ENCODE measurements at places on chromosomes 12 and 14.

GRCh38 chr12:104457746-104458693 is 1.3 kb downstream of the CHST11 start:
- DNase-seq: no peak

GRCh38 chr12:48349471-48349870 is 1.2 kb downstream of the ZNF641 start:
- no peak for DNase-seq

- DNase-seq: no peak
Measured at GRCh38 chr14:55814873-55815272, 234.9 kb downstream of the KTN1 start.

- DNase-seq: no peak
Measured at GRCh38 chr12:91562476-91562875, 379.9 kb upstream of the DCN start.

GRCh38 chr14:24368562-24369252 is 723 bp downstream of the NFATC4 start:
- peak; percentile 64 for DNase-seq

- DNase-seq: peak; percentile 82
Measured at GRCh38 chr14:61965030-61965745, 203.0 kb downstream of the SNAPC1 start.

DNA sequence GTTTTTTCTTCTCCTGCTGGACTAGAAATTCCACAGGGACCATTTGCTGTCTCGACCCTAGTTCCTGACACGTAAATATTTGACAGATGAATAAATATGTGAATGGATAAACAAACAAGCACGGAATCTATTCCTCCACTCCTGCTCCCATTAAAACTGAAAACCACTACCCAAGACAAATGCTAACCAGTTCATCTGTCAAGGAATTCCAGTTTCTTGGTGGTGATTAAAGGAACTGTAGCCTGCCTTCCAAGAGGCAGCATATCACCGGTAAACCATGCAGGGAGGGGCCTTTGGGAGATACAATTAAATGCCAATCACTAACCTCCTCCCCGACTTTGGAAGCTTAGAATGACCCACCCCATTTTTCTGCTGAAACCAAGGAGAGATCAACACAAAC is 95.4 kb downstream of the TTC7B start:
- DNase-seq: no peak

DNA sequence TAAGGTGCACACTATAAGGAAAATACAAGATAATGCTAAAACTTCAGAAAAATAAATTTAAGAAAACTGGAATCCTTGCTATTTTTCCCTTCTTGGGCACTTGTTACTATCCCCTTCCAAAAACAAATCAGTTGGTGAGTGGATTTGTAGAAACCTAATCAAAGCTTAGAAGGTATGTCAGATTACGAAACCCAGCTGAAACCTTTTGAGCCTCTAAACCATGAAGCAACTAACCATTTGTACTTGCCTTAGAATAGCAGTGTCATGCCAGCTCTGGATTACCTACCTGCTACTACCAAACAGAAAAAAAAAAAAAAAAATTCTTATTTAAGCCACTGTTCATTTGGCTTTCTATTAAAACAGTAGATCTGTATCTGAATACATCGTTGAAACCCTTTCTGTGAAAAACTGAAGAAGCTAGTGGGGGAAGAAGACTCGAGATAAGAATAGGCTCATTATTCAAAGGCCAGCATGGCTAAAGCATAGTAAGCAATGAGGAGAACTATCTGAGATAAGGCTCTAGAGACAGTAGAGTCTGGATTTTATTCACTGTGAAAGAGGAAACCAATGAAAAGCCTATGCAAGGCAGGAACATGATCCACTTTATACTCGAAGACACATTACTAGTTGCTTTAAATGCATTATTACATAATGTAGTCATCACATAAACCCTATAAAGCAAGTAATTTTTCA is 30.2 kb downstream of the OSBPL8 start:
- no peak for DNase-seq

DNA sequence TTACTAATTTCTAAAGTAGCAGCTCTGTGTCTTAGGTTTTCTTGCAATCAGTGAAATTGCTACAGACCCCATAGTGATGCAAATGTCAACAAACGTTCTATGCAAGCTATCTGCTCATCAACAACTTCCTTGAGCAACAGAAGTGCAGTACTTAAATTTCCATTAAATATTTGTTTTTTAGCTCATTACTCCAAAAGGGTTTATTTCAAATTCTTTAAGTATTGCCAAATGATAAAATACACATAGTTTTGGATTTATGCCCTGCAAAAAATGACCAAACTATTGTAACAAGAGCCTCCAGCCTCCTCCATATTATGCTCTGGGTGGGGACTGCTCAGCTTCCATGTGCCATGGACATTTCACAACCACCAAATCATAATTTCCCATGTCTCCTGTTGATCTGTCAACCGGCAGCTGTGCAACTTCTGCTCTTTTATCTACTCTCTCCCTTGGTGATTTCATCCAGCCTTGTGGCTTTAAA is 4.4 kb downstream of the BDKRB1 start:
- peak; percentile 48 for DNase-seq

- DNase-seq: no peak
Measured at GRCh38 chr12:101792046-101792931, 38.5 kb downstream of the GNPTAB start.

GRCh38 chr12:53695152-53696145 is 19.6 kb upstream of the ATP5MC2 start:
- DNase-seq: peak; percentile 47

DNA sequence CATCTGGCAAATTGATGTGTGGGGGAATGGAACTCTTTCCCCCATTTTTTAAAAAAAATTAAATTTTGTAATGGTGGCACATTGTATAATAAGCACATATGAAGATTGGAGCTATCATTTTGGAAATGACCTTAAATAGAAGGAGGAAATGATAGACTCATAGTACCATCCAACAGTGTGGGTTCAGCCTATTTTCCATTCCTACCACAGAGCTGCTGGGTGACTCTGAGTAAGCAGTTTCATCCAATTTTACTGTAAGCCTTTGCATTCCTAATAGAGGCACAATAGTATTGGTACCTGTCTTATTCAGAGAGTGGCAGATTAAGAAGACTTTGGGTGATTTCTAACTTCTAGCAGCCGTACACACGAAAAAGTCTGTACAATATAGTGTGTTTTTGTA is 304.5 kb downstream of the RAD51B start:
- no peak for DNase-seq

GRCh38 chr12:19544353-19544752 is 105.1 kb downstream of the AEBP2 start:
- no peak for DNase-seq

GRCh38 chr14:23401291-23401690 is 6.8 kb downstream of the MYH6 start:
- DNase-seq: no peak
